Activated CD8-positive, alpha-beta T cell treated with anti-CD3 and anti-CD28 coated beads, Interleukin-2, amount 10 ng/mL, durations not matched to agents 7 days and 5 days (primary cell): ENCODE measurements at places on chromosomes 7 and 10.

GRCh38 chr7:21972397-21972784, 26.7 kb upstream of the CDCA7L start:
- DNase-seq: no peak

DNA sequence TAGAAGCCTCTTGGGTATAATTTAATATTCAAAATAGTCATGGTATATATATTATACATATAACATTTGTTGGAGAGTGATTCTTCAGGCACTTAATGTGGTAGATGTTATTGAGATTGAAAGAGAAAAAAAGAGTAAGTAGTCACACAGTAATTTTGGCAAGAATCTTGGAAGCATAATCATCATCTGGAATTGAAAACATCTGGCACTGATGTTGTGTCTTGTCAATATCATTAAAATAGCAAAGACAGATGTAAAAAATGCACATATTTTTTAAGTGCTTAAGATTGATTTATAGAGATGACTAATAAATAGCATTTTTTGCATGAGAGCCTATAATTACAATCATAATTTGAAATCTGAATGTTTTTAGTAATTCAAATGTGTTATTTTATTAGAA, 9.5 kb downstream of the SEMA3D start:
- DNase-seq: no peak

GRCh38 chr10:66239062-66239461, 686.8 kb upstream of the LRRTM3 start:
- DNase-seq: no peak

DNA sequence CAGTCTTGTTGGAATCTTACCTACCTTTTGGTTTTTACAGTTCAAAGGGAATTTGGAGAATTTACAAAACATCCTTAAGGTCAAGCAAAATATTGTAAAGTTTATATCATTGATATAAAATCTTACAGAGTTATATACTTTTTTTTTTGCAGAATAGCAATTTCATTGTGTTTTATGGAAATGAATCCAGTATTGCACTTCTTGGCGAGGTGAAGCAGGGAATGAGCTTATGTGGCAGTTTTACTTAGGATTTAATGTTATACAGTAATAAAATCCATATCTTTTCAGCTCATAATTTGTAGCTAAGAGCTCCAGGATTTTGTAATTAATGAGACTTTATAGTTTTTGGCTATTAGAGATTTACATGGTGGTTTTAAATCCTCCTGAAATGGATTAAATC, 5.0 kb downstream of the PRKAR2B start:
- no peak for DNase-seq

- no peak for DNase-seq
These were observed 61.4 kb downstream of the ABI1 start for GRCh38 chr10:26799342-26799741.

DNA sequence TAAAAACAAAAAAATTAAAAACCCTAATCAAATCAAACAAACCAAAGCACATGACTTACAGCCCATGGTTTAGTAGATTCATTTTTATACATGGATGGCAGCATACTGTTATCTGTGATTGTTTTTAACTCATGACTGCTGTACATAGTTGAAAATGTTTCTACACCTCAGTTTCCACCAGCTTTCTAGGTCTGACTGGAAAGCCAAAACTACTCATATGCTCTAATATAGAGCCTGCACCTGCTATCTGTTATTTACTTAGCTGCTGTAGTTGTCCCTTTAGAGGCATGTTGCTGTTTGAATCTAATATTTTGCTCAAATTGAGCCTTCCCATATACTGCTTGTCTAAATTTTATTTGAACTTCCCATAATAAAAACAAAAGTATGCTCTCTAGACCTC, 289.9 kb upstream of the LRRN3 start:
- DNase-seq: no peak

DNA sequence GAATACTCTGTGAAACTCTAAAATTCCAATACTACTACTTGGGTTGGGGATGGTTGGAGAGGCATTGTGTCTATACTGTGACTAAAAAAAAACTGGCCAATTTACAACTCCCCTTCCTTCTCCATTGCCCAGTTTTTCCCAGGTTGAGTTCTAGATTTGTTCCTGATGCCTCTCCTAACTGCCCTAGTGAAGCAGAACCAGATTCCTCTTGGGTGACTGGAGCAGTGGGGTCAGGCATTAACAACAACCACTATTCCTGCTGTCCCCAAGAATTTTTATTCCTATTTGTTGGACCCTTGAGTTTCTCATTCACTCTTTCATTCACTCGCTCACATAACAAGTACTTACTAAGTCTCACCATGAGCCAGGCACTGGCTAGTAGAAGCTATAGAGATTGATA, 5.8 kb downstream of the GOT1 start:
- no peak for DNase-seq

- DNase-seq: no peak
These were observed 89.5 kb downstream of the ALOX5 start for GRCh38 chr10:45463244-45464116.

GRCh38 chr10:115979576-115979975, 293.4 kb downstream of the GFRA1 start:
- no peak for DNase-seq

- DNase-seq: no peak
These were observed 228.8 kb upstream of the FAM3C start for GRCh38 chr7:121624958-121625357.

GRCh38 chr7:143381427-143382125, 431 bp downstream of the ZYX start:
- no peak for DNase-seq

- no peak for DNase-seq
These were observed 61.5 kb downstream of the HECTD2 start for GRCh38 chr10:91471602-91472001.

DNA sequence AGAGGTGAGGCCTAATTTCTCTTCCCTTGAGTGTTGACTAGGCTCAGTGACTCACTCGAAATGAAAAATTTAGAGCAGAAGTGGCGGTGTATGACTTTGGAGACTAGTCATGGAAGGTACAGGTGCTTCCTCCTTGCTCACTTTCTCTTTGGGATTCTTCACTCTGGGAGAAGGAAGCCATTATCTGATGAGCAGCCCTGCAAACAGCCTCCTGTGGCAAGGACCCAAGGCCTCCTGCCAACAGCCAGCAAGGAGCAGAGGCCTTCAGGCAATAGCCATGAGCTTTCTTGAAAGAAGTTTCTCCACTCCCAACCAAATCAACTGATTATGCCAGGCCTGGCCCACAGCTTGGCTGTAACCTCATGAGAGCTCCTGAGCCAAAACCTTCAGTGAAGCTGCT, 369.6 kb upstream of the VWC2 start:
- no peak for DNase-seq

DNA sequence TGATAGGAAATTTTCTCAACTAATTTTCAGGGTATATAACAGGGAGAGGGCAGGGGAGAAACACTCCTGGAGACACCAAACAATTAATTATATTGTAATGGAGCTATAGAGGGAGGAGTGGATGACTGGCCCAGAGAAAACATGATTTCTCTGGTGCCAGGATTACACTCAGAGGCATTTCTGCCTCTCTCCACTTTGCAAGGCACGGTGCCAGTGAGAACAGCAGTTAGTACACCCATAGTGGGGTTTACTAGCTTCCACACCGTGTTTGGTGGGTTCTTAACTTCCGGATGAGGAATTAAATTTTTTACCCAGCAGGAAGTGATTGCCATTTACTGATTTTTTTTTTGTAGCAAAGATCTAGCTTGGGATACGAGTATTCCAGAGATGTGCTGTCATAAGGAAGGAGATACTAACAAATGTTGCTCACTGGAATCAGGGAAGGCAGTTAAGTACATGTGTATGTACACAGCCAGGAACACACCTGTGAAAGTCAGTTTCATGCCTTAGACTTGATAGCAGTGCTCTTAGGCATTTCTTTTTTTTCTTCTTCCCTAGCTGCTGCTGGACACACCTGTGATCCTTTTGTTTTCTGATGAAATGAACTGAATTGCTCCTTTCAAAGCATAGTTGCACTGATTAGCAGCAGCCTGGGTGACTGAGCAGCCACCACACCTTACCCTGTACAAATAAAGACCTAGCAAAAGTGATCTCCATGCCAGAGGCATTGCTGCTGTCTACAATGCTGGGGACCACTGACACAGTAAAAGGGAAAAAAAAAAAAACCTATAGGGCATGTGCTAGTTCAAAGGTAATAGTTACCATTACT, 58.1 kb downstream of the POLL start:
- no peak for DNase-seq

- DNase-seq: no peak
These were observed 556.2 kb downstream of the LRMDA start for GRCh38 chr10:75987616-75988015.

GRCh38 chr7:74653686-74654181, 3.8 kb upstream of the GTF2I start:
- no peak for DNase-seq

- no peak for DNase-seq
These were observed 731.8 kb downstream of the PHTF2 start for GRCh38 chr7:78530351-78530750.

- DNase-seq: no peak
These were observed 155.6 kb upstream of the GHITM start for GRCh38 chr10:83983578-83984255.

- DNase-seq: no peak
These were observed 9.9 kb upstream of the OR6V1 start for GRCh38 chr7:143042159-143042789.

DNA sequence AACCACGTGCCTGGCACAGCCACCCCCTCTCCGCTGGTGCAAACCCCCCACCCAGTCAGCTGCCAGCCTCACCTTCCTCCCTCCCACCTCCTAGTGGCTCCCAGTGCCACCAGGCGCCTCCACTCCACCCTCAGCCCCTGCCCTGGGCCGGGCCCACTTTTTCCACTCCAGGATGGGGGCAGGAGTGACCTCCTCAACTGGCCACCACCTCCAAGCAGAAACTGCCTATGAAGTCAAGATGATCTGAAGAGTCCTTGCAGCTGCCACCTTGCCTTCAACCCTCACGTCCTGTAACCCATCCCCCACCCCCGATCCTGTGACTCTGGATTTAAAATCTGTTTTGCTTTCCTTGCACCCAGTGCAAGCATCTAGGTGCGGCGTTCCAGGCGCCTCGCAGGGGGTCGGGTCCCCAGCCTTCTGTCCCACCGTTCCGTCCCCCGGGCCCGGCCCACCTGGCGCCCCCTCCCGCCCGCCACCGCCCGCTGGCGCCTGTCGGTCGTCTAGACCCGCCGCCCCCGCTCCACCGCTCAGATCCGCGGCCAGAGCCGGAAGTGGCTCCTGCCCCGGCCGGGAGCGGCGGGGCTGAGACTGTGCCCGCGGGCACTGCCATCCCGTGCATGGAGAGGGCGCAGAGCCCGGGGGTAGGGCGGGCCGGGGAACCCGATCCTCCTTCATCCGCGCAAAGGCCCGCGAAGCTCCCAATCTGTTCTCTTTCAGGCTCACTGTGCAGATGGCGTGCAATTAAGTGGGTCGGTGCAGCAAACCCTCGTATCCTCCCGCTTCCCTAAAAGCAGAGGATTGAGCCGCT, 51.2 kb upstream of the GTF2I start:
- DNase-seq: peak; percentile 44

- DNase-seq: no peak
These were observed 104.6 kb upstream of the GDF10 start for GRCh38 chr10:47195274-47195885.

- no peak for DNase-seq
These were observed 628.6 kb downstream of the PHTF2 start for GRCh38 chr7:78427209-78427608.

DNA sequence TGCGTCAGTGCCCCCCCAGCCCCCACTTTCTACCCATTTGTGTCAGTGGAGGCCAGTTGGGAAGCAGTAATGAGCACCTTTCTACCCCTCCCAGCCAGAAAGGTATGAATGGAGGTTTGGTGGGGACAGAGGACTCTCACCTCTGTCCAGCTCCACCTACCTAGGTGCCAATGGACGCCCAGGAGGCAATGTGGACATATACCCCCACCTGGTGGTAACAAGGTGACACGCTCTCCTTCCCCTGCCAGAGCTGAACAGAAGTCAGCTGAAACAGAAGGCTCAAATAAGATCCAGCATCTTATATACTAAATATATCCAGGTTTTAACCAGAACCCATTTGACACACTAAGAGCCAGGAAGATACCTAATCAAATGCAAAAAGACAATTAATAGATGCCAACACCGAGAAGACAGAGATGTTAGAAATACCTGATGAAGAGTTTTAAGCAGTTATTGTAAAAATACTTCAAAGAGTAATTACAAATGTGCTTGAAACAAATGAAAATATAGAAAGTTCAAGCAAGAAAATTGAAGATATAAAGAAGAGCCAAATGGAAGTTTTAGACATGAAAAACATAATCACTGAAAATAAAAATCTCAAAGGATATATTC, 18.4 kb upstream of the SORCS3 start:
- DNase-seq: no peak

DNA sequence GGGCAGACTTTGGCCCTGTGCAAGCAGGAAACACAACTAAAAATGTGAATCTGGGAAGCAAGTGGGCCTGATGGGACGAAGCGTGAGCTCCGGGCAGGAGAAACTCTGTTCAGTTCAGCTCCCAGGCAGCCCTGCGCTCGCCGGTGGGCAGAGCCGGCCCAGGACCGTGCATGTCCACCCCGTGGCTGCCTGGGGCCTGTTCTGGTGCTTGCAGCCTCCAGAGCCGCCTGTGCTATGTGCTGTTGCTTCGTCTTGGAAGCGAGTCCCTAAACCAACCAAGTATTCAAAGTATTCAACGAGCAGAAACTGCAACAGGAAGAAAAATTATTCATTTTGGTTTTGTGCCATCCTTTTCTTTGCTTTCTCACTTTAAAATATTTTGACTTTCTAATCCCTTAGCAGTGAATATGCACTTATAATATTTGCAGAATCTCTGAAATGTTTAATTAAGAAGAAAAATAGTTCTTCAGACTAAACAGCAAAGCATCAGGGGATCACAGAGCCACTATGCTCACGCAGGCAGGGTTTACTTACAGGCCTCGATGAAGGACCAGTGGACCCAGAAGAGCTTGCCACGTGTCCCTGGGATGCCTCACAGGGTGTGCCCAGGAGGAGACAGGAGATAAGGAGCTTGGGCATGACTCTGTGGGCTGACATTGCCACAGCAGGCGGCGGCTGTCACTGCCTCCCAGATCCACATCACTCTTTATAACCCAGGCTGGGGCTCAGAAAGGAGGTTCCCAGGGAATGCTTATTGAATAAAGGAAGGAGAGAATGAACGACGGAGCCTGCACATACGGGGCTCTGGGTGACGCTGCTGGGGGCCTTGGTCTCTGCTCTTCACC, 45.6 kb downstream of the VIPR2 start:
- no peak for DNase-seq

GRCh38 chr7:77252506-77252905, 52.9 kb upstream of the FGL2 start:
- no peak for DNase-seq

GRCh38 chr7:91551377-91552175, 287.3 kb downstream of the FZD1 start:
- DNase-seq: no peak

GRCh38 chr10:102683736-102684135, 30.5 kb downstream of the ARL3 start:
- DNase-seq: no peak

- DNase-seq: no peak
These were observed 20.6 kb upstream of the PSMG3 start for GRCh38 chr7:1590476-1590875.
